ENCODE measurements at places on chromosomes 4 and X. TPM values are rescaled to one million over a fixed set of nuclear protein-coding genes. Genes with fewer than 3 reads are reported as not detected.

DNA sequence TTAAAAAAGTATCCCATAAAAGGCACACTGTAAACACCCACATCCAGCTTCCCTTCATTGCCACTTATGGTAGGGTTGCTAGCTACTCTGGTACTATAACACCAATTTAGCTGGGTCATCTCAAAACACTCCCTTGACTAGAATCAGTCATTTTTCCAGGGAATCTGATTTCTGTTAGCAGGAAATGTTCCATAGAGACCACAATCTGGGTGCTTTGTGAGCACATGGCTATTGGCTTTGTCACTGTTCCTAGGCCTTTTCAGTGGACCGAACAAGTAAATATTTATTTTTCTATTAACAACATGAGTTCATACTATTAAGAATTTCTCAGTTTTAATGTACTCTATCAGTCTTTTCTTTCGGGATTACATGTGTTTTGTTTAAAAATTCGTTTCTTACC lies 404.7 kb upstream of the GNPDA2 start:
- no peak for DNase-seq

DNA sequence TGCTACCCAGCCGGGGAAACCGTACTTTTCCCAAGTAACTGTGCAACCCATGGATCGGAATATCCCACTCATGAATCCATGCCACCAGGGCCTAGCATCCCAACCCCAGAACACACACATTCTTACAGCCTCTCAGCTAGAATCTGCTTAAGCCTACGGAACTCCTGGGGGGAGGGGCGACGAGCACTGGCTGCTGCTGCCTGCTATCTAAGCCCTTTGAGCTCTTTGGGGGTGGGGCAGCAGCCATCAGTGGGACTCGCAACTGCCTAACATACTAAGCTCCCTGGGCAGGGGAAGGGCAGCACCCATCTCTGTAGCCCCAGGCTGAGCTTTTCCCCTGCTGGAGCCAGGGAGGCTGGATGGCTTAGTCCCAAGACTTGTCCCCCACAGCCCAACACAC lies 28.6 kb downstream of the NUDT10 start:
- no peak for DNase-seq

The TREX2 gene
- total RNA-seq, result 3.1 TPM

The TMEM144 gene
- 0.54 TPM for total RNA-seq

The FAM184B gene
- total RNA-seq, result not detected

The CRMP1 gene
- total RNA-seq, result not detected

The MAOB gene
- total RNA-seq, result not detected

DNA sequence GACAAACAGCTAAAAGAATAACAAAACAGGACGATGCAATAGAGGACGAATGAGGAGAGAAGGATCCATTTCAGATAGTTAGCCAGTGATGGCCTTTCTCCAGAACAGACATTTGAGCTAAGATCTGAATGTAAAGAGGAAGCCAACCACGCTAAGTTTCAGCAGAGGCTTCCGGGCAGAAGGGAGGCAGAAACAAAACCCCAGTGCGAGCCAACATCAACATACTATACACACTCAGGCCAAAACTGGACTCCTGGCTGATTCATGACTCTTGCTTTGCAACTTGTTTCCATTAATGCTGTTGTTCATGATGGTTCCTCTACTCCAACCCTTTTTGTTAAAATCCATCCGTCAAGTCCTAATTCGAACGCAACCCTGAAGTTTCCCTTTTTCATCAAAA lies 730.3 kb downstream of the TRIML1 start:
- DNase-seq, result no peak

DNA sequence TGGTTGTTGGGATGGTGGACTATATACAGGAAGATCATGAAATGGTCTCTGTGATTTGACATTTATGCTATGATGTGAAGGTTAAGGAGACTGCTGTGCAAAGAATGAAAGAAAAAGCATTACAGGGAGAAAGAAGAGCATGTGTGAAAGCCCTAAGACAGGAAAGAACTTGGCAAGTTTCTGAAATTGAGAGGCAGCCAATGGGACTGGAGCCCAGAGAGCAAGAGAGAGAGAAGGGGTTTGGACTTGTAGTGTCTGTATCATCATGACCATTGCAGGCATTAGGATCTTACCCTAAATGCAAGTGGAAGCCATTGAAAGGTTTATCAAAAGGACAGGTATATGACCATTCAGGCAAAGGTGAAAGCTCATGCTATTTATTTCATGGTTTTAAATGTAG lies 147.1 kb downstream of the NAA11 start:
- no peak for DNase-seq
